Skin of body (tissue), 3 donors: ENCODE measurements at places on chromosomes 11 and 22.

GRCh38 chr11:106608677-106609076 lies 409.6 kb downstream of the GUCY1A2 start:
- no peak for DNase-seq

- no peak for DNase-seq
Measured at GRCh38 chr11:133506551-133507094, 25.7 kb downstream of the OPCML start.

- DNase-seq, result no peak
Measured at GRCh38 chr22:28943501-28943879, 60.1 kb downstream of the ZNRF3 start.

GRCh38 chr11:77039491-77040400 lies 5.5 kb downstream of the B3GNT6 start:
- no peak for DNase-seq

DNA sequence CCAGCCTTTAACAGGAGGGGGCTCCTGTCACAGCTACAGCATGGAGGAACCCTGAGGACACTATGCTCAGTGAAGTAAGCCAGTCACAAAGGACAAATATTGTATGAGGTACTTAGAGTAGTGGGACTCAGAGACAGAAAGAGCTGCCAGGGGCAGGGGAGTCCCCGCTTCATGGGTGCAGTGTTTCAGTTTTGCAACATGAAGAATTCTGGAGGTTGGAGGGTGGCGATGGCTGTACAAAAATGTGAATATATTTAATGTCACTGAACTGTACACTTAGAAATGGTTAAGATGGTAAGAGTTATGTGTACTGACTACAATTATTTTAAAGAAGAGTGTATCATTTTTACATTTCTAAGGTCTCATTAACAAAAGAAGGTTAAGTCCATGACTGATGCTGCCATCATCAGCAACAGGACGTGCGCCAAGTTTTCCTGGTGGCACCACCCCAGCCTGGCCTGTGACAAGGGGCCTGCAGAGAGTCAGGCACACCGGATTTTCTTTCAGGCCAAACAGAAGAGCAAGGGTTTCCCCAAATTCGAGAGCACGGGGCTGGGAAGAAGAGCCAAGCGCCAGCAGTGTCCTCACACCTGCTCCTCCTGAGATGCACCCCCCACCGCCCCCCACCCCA lies 22.1 kb downstream of the YPEL1 start:
- DNase-seq, result no peak

DNA sequence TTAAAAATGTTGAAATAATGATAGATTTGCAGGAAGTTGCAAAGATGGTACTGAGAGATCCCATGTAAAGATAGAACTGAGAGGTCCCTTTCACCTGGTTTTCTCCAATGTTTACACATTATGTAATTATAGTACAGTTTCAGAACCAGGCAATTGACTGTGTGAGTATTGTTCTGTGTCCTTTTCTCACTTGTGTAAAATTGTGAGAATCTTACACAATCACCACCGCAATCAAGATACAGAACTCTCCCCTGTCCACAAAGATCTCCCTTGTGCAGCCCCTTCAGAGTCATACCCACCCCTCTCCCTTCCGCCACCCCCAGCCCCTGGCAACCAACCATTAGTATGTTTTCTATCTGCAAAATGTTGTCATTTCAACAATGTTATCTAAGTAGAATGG lies 119.8 kb upstream of the NAV2 start:
- no peak for DNase-seq

DNA sequence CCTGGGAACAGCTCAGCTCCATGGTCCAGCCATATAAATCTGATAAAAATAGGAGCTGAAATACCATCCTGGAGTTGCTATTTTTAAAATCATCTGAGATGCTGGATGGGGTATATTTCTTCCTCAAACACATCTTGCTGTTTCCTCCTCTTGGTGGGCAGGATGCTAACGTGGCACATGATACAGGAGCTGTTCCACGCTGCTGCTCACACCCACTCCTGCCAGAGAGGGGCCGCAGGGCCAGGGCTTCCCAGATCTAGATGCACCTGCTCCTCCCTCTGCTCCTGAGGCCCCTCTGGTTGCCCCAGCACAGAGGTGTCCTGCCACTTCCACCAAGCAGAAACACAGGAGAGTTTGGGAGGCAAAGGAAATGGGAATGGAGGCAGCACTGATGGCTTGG lies 3.3 kb upstream of the ST3GAL4 start:
- DNase-seq, result no peak

DNA sequence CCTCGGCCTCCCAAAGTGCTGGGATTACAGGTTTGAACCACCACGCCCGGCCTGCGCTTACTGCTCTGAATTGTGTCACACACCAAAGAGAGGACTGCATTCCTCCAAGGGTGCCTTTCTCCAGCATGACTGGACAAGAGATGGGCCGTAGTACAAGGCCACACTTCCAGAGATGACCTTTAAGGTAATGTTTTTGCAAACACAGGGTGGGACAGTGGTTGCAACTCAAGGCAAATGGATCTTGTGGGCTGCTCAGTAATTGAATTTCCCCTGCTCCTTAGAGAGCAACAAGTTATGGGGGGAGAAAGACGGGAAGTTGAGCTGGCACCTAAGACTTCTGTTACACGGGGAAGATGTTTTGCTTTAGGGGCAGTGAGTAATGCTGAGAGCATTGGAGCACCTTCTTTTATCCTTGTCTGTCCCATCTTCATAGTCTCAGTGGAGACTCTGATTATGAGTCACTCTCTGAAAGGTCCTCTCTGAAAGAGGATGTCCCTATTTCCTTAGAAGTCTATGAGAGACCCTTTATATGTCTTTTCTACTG lies 66.3 kb downstream of the C11orf91 start:
- no peak for DNase-seq

GRCh38 chr11:35994421-35994820 lies 50.6 kb downstream of the LDLRAD3 start:
- DNase-seq, result no peak

- DNase-seq, result no peak
Measured at GRCh38 chr11:44310463-44311272, 729 bp upstream of the ALX4 start.

DNA sequence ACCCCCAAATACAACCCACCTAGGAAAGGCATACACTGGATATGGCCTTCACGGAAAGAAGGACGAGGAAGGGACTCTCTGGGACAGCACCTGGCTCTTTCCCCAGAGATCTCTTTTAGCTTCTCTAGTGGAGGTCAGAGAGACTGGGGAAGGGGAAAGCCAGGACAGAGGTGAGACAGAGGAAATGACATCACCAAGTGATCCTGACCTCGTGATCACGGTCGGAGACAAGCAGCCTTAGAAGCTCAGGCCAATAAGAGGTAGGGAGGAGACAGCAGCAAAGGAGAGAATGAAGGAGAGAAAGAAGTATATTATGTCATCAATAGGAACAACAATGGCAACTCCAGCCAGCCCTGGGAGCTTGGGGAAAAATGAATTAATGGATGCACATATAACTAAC lies 15.4 kb upstream of the TMPRSS13 start:
- no peak for DNase-seq

GRCh38 chr11:46808799-46809431 lies 37.2 kb downstream of the CKAP5 start:
- DNase-seq, result peak; percentile 2

DNA sequence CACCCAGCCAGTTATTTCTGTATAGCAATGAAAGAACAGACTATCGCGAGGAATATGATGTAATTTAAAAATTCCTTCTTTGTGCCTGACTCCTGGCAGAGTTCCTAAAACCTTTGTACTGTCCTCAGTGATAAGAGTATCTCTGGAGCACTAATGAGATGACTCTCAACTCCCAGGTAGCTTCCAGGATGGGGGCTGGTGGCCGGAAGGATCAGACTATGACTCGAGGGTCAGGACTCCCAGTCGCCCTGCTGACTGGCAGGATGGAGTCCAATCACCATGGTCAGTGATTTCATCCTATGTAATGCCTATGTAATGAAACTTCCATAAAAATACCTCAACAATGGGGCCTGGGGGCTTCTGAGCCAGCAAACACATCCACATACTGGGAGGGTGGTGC lies 135.1 kb downstream of the SHANK2 start:
- no peak for DNase-seq

GRCh38 chr11:46528445-46529094 lies 65.3 kb downstream of the AMBRA1 start:
- no peak for DNase-seq

GRCh38 chr11:70853770-70854108 lies 398.6 kb downstream of the SHANK2 start:
- no peak for DNase-seq

- DNase-seq, result no peak
Measured at GRCh38 chr22:24984122-24984521, 31.6 kb downstream of the KIAA1671 start.

GRCh38 chr11:77793972-77794371 lies 26.6 kb downstream of the RSF1 start:
- no peak for DNase-seq
